ENCODE measurements at places on chromosomes 2 and 18.

GRCh38 chr18:9482790-9483189 is 7.5 kb downstream of the RALBP1 start:
- DNase-seq = no peak

GRCh38 chr18:21747764-21748693 is 7.4 kb downstream of the MIB1 start:
- DNase-seq = no peak

- DNase-seq = no peak
These were observed 73.1 kb upstream of the MAP4K3 start for GRCh38 chr2:39510140-39510539.

DNA sequence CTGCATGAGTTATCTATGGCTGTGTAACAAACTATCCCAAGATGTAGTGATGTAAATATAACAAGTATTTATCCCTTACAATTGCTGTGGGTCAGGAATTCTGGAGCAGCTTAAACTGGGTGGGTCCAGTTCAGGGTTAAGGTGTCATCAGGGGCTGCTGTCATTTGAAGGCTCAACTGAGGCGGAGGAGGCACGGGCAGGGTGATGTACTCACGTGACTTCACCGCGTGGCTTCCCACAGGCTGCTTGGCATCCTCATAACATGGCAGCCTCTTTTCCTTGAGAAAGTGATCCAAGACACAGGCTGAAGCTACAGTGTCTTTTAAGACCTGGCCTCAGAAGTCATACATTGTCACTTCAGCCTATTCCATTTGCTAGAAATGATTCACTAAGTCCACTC is 125.8 kb downstream of the PTGR3 start:
- no peak for DNase-seq

DNA sequence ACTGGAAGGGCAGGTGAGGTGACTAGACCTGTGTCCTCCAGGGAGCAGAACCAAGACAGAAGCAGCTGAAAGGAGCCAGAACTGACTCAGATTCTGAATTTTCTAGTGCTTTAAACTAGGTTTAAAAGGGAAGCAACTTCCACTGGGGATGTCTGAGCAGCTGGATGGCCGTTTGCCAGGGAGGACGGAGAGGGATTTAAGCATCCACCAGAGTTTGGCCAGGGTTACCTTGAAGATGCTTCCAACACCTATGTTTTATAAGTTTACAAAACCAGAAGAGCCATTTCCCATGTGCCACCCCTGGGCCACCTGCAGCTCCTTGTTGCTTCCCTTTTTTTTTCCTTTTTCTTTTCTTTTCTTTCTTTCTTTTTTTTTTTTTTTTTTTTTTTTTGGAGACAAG is 48.6 kb upstream of the RBM44 start:
- DNase-seq = no peak
